ENCODE measurements at places on chromosomes 1 and 21. TPM values are rescaled to one million over a fixed set of nuclear protein-coding genes. Genes with fewer than 3 reads are reported as not detected.

DNA sequence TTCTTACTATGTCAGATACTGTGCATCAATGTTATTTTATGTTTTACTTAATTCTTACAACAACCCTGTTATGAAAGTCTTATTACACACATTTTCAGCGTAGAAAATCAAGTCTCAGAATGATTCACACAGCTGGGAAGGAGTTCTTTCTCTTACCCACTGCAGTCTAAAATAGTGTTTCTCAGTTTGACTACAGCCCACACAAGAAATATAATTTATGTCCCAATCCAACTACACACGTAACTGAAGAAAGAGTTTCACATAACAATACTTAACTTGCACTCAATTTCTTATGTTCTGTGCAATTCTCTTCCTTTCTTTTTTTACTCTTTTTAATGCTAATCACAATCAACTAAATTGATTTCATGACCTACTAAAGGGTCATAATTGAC, 252.8 kb upstream of the ADGRL2 start:
- H3K4me3 ChIP-seq: no peak overlapping the region
- peaks cover 6% of the 10 kb centered on the region for H3K4me1 ChIP-seq
- H3K27ac ChIP-seq: no peak overlapping the region
- no peaks in the 10 kb centered on the region for H3K36me3 ChIP-seq
- H3K27me3 ChIP-seq: no peaks in the 10 kb centered on the region

DNA sequence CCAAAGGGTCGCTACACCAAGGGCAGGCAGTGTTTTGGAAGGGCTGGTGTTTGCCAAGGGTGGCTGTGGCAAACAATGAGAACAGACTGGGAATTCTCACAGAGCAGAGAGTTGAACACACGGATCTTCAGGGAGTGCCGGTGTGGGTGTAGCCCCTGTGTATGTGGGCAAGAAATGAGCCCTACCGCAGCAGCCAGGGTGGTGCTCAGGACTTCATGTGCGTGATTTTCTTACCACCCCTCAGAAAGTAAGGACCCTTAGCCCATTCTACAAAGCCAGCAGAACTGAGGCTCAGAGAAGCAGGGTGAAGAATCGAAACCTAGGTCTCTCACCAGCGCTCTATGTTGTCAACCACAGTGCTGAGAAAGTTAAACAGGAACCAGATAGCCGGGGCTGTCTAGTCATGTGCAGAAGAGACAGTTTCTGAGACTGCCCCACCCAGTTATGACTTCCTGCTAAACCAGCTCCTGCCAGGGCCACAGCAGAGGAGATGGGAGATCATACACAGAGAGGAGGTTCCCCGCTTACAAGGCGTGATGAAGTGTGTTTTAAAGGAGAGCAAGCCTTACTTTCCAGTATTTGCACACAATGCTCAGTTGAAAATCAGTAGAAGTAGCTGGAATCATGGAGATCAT, 21.9 kb upstream of the MORC3 start:
- no peaks in the 10 kb centered on the region for H3K27me3 ChIP-seq
- peaks cover 19% of the 10 kb centered on the region for H3K4me1 ChIP-seq
- H3K4me3 ChIP-seq: peak overlapping the region; percentile 28
- H3K27ac ChIP-seq: peak overlapping the region; percentile 83

- no peak for DNase-seq
- H3K27ac ChIP-seq: no peak overlapping the region
- H3K4me3 ChIP-seq: no peak overlapping the region
- peaks cover 5% of the 10 kb centered on the region for H3K36me3 ChIP-seq
- no peaks in the 10 kb centered on the region for H3K27me3 ChIP-seq
- H3K4me1 ChIP-seq: no peaks in the 10 kb centered on the region
Measured at GRCh38 chr1:233045588-233045987, 95.2 kb downstream of the NTPCR start.

DNA sequence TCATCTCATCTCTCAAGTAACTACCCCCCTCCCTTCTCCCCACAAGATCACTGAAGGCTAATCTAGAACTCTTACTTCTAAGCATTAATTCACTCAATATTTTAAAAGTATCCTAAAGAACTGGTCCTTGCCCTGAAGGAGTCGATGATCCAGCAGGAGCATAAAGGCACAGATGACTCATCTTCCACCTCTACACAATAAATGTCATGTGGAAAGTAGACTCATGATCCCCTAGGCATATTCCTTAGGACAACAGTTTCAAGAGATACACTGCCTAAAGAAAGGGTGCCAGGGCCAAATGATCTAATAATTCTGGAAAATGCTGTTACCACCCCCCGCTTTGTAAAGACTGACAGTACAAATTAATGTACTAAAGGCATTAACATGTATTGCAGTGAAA, 85.8 kb upstream of the DIRAS3 start:
- peaks cover 11% of the 10 kb centered on the region for H3K4me1 ChIP-seq
- no peak overlapping the region for H3K4me3 ChIP-seq
- H3K27me3 ChIP-seq: no peaks in the 10 kb centered on the region
- DNase-seq: peak; percentile 61
- H3K36me3 ChIP-seq: peaks cover 21% of the 10 kb centered on the region

The CHIA gene
- not detected for total RNA-seq

The GPR157 gene
- 8.1 TPM for total RNA-seq

GRCh38 chr1:6612641-6613360, 730 bp upstream of the PHF13 start:
- no peaks in the 10 kb centered on the region for H3K36me3 ChIP-seq
- DNase-seq: peak; percentile 47
- peaks cover 6% of the 10 kb centered on the region for H3K4me1 ChIP-seq
- H3K27me3 ChIP-seq: no peaks in the 10 kb centered on the region

The UBE2U gene
- total RNA-seq: not detected

The CLCA4 gene
- total RNA-seq: not detected

Data from MCF 10A (cell line).